ENCODE measurements at places on chromosomes 3 and 15.
A peak's percentile ranks its signal among the peaks of the same experiment; 100 is the strongest.

GRCh38 chr15:63238796-63239195 is 38.6 kb upstream of the APH1B start:
- peak; percentile 96 for DNase-seq

GRCh38 chr3:42711491-42712343 is 9.1 kb upstream of the HHATL start:
- DNase-seq, result no peak

DNA sequence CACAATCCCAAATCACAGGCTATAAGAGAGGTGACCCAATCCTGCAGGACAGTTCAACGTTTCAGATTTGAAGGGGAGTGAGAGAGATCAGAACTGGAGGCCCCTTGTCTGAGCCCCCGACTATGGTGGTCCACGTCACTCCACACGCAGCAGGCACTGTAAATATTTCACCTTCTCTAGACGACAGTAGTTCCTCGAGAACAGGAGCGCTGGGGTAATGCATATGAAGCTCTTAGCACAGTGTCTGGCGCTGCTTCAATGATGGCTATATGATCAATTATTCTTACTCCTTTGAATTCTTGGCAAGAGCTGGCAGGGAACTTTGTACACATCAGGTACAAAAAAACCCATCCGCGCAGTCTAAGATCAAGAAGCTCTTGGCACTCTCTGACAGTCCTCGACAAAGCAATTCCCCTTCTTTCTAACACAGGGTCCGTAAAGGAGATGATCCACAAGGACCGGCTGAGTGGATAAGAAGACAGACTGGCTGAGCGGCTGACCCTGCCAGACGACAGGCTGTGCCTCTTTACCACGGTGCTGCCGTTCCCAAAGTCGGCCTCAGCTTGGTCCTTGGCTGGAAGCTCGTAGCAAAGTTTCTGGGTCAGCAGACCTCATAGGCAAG is 522 bp upstream of the NRROS start:
- DNase-seq, result no peak

GRCh38 chr15:59543721-59544547 is 67.6 kb upstream of the GCNT3 start:
- DNase-seq, result no peak

DNA sequence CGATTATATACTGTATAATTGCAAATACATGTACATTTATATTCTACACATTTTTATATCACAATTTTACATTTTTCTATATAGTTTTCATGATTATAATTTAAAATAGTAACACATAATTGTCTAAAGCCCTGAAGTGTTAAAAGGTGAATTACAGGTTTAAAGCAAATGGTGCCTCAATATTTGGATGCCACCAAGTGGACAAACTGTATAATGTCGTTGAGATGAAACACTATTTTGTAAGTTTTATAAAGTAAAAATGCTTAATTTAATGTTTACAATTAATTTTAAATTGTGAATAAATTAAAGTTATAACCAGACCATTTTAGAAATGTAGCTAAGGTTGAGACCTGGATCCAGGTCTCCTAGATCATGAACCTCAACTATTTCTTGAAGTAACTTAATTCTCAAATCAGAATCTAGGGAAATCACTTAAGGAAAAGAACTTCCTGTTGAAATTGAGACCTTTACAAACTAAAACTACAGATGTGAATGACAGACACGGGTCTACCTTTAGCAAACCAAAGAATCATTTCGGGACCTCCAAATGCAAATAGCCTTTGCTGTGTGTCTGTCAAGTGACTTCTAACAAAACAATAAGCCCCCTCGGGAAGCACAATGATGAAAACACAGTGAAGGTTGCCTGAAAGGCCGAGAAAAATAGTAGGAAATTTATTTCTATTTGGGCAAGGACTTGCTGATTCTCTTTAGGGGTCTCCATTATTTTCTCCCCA is 37.8 kb downstream of the EHHADH start:
- DNase-seq, result peak; percentile 24

DNA sequence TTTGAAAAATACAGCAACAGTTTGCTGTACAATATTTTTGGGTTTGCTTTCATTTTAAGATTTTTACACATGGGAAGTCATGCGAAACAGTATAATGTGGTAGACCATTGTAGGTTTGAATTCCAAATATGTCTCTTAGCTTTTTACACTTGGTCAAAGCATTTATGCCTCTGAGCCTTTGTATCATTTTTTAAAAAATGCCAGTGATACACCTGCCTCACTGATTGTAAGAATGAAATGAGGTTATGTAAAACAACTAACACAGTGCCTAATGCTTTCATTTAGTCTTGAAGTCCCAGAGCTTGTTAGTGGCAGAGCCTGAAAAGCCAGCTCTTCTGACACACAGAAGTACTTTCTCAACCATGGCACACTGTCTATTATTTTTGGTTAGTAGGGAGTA is 202.0 kb downstream of the UBE2E2 start:
- no peak for DNase-seq

DNA sequence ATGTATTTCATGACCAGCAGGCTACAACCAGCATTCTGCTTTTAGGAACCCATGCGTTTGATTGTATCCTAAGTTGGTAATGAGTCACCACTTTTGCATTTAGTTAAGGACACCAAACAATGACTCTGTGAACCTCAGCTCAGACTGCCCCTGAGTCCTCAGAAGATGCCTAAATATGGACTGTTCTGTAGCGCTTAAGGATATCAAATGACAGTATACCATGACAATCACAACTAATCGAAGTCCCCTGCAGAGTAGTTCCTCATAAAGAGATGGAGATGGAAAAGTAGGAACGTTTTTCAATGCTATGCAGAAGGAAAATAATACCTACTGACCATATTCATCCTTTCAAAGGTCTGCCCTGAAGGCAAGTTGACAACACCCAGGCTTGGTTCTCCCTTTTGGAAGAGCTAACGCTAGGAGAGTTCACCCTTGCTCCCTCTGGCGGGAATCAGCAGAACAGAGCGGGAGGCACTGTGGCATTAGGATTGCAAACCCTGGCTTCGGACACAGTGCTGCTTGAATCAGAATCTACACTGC is 508.6 kb downstream of the FHIT start:
- peak; percentile 28 for DNase-seq

DNA sequence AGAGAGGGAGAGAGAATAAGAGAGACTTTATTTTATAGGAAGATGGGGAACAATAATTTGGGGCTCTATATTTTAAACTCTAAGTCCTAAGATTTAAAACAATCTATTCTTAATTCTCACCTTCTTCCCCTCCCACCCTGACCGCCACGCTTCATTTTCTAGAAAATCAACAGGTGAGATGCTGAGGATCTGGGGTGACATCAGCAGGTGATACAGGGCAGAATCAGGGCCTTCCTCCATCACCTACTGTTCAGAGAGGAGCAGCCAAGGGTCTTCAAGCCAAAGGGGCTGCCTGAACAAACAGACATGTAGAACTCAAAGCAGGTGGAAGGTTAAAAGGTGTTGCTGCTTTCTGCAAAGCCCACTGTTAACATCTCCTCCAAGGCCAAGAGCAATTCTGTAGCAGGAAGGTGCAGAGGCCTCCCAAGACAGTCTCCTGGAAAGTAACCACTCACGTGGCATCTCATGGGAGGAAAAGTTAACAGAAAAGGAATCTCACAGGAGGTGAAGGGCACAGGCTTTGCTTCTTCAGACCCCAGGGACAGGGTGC is 183.6 kb upstream of the TLE3 start:
- DNase-seq, result no peak

DNA sequence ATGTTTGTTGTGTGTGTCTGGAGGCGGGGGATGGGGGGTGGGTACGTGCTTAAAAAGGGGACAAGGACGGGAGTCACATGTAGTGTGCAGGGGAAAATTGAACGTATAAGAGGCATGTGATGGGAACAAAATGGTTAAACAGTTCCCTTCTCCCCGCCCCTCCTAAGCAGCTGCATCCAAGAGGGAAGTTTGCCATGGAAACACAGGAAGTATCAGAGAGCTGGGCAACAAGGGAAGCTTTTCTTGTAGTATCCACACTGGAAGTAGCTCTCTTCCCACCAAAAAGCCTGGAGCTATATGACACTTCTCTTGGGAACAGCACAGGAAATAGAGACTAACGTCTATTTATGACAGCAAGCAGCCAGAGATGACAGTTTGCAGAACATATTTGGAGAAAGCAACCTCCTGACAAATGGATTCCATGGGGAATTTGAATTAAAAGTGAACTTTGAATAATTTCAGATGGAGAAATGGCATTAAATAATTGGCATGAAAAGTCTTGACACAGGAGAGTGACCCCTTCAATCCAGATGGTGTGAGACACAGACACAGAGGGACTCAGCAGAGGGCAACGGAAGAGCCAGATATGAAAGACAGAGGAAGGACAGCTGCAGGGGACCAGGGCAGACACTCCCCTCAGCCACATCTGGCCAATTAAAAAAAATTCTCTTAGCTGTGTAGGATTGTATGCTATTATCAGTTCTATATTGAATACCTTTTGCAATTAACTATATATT is 294.2 kb upstream of the TBL1XR1 start:
- peak; percentile 11 for DNase-seq

DNA sequence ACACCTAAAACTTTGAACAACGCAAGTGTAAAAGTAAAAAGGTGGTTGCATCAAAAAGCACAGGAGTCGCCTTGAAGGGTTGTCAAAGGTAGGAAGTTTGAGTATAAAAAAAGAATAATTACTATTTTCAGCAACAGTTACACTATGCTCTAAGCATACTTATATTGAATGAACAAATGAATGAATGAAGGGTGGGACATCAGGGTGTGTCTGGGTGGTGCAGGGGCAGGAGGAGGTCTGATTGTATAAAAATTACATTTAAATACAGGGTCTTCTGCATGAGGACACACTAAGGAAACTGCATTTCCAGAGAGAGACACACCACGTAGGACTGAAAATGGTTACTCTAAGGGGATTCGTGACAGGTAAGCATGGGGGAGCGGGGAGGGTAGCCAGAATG is at the start of gene ARGFX:
Gene ARGFX, plus strand, starts transcription at position 301 of the 400 bp plus-strand sequence. CDS start 2,765 bp downstream, outside the sequence.
- no peak for DNase-seq
